ENCODE measurements at places on chromosomes 3 and 15.
A peak's percentile ranks its signal among the peaks of the same experiment; 100 is the strongest.

DNA sequence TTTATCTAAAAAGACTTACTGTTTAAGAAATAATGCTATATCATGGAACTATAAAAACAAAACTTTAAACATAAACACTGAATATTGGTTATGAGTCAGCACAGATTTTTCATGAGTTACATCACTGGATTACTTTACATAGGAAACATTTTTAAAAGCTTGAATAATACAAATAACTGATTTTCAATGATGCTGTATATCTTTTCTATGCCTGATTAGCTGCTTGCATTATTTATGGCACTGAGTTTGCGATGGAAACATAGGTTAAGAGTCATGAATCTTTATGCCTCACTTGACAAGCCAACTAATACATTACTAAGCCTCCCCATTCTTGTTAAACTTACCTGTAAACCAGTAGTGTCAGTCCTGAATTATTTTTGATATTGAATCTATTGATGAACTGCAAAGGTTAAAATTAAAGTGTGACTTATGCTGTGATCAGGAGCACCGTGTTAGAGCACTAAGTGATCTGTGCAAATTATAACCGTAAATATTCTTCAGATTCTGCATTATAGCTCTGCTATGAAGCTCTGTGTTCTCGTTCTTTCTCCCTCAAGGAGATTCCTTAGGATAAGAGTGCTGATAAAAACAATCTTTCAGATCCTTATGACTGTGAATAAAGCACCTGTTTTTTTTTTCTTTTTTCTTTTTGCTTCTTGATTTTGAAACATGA lies 437.3 kb upstream of the BCHE start:
- DNase-seq = no peak

DNA sequence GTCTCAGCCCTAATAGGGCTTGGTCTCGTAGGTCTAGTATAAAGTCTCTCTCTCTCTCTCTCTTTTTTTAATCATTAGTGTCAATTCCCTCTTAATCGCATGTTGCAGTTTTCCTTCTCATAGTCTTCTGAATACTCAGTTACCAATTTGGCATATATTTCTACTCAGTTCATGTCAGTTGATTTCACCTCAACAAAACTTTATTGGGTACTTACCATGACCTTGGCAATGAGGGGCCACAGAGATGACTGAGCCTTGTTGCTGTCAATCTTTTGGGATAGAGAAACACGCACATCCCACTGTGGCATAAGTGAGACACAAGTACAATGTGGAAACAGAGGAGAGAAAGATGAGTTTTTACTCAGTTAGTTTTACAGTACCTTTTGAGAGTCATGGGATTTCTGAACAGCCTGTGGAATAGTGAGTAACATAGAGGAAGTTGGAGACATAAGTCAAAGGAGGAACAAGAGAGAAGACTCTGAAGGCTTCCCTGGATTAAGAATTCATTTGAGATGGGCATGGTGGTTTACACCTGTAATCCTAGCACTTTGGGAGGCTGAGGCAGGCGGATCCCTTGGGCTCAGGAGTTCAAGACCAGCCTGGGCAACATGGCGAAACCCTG lies 150.2 kb upstream of the CBLB start:
- DNase-seq = no peak

DNA sequence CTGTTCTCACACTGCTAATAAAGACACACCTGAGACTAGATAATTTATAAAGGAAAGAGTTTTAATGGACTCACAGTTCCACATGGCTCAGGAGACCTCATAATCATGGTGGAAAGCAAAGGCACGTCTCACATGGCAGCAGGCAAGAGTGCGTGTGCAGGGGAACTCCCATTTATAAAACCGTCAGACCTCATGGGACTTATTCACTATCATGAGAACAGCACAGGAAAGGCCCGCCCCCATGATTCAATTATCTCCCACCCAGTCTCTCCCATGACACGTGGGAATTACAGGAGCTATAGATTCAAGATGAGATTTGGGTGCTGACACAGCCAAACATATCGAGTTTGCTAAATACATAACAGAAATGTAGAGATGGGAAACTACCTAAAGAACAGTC lies 39.5 kb upstream of the DGKG start:
- DNase-seq = no peak

GRCh38 chr3:131361464-131362421 lies 19.8 kb upstream of the NUDT16 start:
- peak; percentile 79 for DNase-seq

GRCh38 chr3:123105201-123106189 lies 38.7 kb downstream of the PDIA5 start:
- no peak for DNase-seq

GRCh38 chr3:78734048-78734637 lies 1033.7 kb downstream of the ROBO1 start:
- DNase-seq = no peak

GRCh38 chr15:78076231-78077052 lies 1.1 kb downstream of the TBC1D2B start:
- no peak for DNase-seq

- DNase-seq = no peak
Observed at GRCh38 chr3:142500211-142500610, 52.4 kb upstream of the XRN1 start.

- no peak for DNase-seq
Observed at GRCh38 chr3:161991901-161992540, 495.4 kb downstream of the OTOL1 start.

DNA sequence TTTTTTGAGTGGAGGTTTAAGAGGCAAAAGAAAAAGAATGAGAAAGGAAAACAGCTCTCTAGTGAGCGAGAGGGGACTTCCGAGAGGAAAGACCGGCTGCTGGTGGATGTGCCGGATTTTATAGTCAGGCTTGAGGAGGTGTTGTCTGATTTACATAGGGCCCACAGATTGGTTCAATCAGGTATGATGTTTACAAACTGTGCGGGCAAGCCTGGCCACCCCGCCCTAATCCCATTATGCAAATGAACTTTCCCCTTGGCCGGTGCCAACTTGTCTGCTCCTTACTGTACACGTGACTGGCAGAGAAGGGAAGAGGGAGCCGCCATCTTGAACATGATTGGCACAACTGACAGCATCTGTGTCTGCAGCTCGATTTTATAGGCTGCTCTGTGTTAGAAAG lies 44.7 kb downstream of the FAM43A start:
- DNase-seq = no peak

- peak; percentile 60 for DNase-seq
Observed at GRCh38 chr3:156293566-156293965, 173.2 kb downstream of the KCNAB1 start.

- no peak for DNase-seq
Observed at GRCh38 chr3:145752576-145752975, 408.4 kb downstream of the PLOD2 start.

- no peak for DNase-seq
Observed at GRCh38 chr3:18012933-18013332, 270.5 kb upstream of the TBC1D5 start.

DNA sequence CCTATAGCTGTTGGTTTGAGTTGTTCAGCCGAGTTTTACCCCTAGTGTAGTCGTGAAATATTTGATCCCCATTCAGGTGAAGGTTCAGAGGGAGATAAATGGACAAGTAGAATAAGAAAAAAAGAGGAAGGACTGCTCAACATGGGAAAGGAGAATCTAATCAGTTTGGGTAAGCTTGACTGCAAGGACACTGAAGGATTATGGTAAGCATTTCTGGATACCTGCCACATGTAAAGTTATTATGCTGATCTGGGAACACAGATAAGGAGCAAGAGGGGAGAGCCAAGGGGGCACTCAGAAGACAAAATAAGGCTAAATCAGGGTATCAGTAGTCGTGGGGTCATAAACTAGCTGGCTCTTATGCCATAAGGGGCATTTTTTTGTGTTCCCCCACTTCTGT lies 49.9 kb downstream of the TFG start:
- no peak for DNase-seq

- no peak for DNase-seq
Observed at GRCh38 chr3:53489787-53490458, 4.5 kb upstream of the CACNA1D start.

DNA sequence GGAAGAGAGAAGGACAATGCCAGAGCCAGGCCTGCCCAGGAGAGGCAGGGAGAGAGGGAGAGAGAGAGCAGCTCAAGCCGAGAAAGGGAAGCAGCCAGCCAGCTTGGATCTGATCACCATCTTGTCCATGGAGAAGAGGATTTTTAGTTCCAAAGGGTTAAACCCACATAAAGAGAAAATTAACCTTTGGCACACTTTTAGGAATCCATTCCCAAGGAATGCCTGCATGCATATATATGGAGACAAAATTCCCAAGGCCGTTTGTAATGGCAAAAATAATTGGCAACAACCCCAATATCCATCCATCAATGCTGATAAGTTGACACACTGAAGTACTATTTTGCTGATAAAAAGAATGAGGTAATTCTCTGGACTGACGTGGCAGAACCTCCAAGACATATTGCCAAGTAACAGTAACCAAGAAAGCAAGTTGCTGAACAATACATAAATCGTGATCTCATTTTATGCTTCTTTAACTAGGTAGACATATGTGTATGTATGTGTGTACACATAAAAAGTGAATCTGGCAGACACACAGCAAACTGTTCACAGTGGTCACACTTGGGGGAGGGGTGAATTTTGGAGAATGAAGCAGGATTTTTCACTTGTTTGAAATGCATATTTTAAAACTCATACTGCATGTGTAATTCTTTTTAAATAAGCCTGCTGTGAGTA lies 7.5 kb upstream of the STRA6 start:
- no peak for DNase-seq

- no peak for DNase-seq
Observed at GRCh38 chr15:43449981-43450380, 43.0 kb downstream of the TP53BP1 start.

DNA sequence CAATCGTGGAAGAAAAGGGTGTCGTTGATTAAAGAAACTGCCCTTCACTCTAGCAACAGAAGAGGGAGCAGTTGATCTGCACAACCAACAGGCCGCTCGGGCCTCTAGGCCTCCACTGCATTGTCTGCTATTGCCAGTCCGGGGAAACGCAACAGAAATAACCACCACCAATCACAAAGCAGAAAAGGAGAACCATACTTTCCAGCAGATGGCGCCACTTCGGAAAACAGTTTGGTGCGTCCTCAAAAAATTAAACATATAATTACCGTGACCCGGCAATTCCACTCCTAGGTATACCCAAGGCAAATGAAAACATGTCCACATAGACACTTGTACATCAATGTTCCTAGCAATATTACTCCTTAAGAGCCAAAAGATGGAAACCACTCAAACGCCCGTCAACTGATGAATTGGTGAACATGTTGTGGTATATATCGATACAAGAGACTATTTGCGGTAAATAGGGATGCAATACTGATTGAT lies 154.1 kb downstream of the TJP1 start:
- DNase-seq = peak; percentile 40

DNA sequence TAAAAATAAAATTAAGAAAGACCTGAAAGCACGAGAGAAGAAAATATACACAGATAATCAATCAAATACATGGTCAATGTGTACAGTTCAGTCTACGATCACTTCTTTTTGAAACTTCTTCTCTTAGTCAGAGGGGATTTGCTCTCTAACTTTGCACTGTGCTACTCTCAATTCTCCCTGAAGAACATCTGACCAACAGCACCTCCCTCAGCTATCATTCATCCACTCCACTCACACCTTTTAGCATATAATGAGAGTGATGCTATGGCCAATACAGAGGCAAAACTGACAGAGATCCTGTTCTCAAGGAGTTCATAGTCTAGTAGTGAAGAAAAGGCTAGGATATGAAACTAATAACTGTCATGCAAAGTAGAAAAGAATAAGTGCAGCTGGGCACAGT lies 45.9 kb downstream of the P3H2 start:
- DNase-seq = no peak

GRCh38 chr3:126568776-126569342 lies 10.1 kb upstream of the C3orf22 start:
- DNase-seq = no peak

GRCh38 chr15:38994310-38994709 lies 429.7 kb upstream of the RASGRP1 start:
- DNase-seq = no peak

GRCh38 chr3:127275287-127275781 lies 12.5 kb downstream of the PRR20G start:
- peak; percentile 3 for DNase-seq

DNA sequence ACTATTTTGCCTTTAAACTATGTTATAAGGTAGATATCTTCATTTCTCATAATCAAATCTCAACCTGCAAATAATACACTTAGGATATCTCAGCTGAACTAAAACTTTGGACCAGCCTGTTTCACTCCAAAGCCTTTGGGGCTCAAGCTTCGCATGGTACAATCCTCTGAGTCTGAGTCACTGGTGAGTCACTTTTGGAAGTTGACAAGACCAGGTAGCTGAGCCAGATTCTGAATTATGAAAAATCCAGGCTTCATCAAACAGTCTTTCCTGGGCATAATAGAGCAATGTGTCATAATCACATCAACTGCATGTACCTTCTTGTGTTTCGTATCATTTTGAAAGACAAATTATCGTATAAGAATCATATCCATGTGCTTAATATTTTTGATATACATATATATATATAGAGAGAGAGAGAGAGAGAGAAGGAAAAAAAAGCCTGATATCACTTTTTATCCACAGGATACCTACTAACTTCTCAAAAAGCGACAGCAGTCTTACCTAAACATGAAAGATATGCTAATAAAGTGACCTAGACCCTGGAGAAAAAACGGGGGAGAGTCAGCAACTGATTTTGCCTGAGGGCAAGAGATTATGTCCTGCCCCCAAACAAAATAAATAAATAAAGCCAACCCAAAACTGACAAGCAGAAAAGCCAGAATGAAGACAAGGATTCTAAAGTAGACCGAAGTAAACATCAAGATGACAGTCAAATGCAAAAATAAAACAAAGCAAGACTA lies 263.9 kb upstream of the TGFBR2 start:
- no peak for DNase-seq

DNA sequence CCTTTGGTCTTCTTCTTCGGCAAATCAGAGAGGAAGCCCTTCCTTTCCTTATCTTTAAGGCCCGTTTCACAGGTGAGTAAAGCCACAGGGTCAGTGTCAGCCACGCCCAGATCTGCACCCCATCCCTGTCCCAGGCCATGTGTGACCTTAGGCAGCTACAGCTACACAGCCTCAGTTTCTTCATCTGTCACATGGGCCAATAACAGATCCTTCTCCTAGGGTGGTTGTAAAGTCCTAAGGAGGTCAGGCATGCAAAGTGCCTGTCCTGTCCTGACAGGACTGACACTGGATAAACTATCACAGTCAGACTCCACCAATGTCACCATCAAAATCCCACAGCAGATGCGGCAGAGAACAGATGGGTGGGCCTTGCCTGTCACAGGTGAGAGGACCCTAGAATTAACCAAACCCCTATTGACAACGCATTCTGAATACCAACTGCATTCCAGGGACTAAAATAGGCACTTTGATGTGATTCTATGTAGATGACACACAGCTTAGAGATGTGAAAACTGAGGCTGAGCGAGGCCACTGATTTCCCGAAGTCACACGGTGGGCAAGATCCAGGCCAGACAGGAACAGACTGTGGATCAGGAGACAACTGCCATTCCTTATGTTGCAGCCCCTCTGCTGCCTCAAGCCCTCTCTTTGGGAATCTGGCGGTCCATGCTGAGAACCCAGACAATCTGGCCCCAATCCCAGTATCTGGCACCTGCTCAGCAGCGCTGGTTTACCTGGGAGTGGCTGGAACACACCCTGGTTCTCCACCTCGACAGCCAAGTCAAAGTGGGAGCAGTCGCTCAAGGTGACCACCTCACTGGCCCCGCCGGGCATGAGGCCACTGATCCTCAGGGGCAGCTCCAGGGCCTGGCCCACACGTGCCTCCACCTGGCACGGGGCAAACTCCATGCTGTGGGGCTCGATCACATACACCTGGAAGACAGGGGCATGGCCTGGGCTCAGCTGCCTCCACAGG lies 48.7 kb downstream of the NUP210 start:
- peak; percentile 83 for DNase-seq

GRCh38 chr3:113912552-113913236 lies 35.1 kb upstream of the ZDHHC23 start:
- DNase-seq = peak; percentile 61

GRCh38 chr3:47298439-47298838 lies 15.7 kb downstream of the KLHL18 start:
- no peak for DNase-seq

Data from G401 (cell line).